Neuronal stem cell (in vitro differentiated cells): ENCODE measurements at places on chromosomes 7 and 10.
A peak's percentile ranks its signal among the peaks of the same experiment; 100 is the strongest.

DNA sequence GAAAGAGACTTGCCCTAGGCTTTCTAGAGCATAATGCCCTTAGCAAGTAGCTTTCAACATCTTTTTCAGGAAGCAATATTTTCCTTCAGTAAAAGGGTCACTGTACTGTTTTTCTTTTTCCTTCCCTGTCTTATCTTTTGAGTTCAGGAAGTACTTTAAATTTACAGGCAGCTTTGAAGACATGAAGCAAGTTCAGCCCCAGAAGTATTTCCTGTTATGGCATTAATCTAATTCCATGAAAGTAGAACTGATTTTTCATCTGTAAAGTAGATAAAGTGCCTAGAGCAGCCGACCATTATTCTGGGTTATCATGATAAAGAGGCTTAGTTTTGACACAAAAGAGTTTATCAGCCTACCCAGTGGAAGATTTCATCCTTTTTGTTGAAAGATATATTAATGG lies 288.2 kb downstream of the ADK start:
- DNase-seq, result no peak

DNA sequence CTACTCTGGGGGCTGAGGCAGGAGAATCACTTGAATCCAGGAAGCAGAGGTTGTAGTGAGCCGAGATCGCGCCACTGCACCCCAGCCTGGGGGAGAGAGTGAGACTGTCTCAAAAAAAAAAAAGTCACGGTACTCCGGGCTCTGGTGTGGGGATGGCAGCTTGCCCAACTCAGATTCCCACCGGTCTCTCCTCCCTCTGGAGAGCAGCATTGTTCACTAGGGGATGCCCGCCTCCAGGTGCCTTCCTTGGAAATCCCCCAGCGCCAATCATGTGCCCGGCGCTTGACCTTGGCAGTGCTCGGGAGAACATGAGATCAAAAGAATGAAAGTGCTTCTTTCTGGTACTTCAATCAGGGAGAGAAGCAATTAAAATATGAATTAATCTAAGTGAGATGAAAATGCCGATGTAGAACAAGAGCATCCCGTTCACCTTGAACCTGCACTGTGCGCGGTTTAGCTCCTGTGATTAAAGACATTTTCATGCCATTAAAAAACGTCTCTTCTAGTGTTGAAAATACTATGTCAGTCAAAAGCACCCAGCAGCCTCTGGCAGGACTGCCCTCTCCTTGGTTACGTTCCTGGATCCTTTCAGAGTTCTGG lies 1127.3 kb upstream of the AUTS2 start:
- DNase-seq, result no peak

DNA sequence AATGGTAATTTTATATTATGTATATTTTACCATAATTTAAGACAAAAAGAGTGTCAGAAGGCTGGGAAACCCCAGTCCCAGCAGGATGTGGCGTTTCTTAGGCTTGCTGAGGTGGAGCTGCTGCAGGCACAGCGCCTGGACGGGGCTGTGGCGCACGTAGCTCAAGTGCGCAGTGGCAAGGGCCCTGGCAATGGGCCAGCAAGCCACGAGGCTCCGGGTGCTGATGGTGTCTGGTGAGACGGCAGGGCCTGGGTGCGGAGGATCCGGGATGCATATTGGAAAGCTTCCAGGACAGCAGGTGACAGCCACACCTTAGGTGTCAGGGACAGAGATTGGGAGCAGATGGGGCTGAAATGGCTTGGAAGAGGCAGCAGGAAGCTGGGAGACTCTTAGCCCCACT lies 37.2 kb downstream of the CLEC2L start:
- DNase-seq, result no peak

GRCh38 chr10:57657164-57657765 lies 610.4 kb downstream of the IPMK start:
- peak; percentile 70 for DNase-seq

DNA sequence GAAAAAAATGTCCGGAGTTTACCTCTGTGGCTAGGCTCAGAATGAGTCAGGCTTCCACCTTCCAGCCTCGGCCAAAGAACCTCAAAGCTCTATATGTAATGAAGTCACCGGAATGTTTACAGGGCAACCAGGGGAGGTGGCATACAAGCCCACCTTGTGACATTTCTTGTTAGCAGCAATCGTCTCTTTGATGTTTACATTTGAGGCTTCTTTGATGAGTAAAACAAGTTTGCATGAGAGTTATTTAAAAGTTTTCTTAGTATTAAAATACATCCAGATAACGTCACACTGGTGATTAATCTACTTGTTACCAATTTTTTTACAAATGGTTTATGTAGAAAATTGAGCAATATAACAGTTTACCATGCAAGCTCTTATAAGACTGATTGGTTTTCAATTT lies 133.1 kb upstream of the ADAM12 start:
- no peak for DNase-seq

- DNase-seq, result no peak
These were observed 313.0 kb downstream of the WDR37 start for GRCh38 chr10:1369197-1369596.

- no peak for DNase-seq
These were observed 39.3 kb downstream of the INSYN2A start for GRCh38 chr10:127157089-127157488.

GRCh38 chr7:95766086-95766485 lies 6.3 kb upstream of the DYNC1I1 start:
- DNase-seq, result no peak

DNA sequence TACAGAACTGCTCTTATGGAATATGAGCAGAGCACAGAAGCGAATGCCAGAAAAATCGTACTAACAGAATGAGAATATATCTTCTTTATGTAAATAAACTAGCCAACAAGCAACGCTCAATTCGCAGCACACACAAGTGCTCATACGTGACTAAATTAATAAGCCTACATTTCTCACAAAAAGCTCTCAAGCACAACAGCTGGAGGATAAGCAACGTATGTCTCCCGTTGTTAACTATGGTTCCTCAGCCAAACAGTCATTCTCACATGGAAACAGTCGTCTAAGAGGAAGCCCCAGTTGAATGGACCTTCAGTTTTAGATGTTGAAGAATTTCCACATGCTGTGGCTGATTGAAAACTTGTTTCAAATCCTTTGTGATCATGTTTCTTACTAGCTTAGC lies 110.4 kb downstream of the PKD1L1 start:
- no peak for DNase-seq

DNA sequence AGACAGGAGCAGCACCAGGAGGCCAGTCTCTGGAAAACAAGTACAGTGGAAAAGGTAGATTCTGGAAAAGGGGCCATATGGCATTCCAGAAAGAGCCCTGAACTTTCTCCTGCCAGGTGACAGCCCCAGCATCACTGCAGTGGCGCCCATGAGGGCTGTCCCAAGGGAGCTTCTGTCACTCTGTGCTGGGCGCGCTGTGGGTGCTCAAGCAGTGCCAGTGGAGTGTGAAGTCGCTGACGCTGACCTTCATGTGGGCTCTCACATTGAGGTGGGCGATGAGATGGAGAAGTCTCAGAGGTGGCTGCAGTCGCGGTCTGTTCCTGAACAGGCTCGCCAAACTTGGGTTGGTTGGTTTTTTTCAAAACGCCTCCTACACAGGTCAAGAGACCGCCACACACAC lies 38.2 kb downstream of the FKBP6 start:
- no peak for DNase-seq

DNA sequence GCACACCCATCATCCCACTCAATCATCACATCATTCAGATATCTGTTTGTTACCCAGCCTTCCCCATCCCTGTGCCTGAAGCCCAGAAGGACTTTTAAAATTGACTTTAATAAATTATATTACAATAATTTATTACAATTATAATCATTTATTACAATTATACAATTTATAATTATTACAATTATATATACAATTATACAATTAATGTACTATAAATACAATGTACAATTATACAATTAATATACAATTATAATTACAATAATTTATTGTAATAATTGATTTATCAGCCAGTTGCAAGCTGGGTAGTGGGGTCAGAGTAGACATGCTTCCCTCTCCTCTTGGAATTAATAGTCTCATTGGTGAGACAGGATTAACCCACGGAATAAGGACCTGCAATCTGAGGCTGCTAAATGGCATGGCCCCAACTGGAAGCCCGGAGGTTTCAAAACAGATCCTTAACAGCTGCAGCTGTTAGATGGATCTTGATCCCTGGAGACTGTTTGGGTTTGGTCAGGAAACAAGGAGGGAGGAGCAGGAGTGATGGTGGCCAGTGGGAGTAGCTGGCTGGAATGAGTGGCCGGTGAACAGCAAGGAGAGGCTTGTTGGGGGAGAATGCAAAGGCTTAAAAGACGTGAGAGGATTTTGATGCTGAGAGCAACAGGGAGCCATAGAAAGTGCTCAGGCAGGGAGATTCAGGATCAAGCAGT lies 402.8 kb upstream of the PODXL start:
- no peak for DNase-seq

DNA sequence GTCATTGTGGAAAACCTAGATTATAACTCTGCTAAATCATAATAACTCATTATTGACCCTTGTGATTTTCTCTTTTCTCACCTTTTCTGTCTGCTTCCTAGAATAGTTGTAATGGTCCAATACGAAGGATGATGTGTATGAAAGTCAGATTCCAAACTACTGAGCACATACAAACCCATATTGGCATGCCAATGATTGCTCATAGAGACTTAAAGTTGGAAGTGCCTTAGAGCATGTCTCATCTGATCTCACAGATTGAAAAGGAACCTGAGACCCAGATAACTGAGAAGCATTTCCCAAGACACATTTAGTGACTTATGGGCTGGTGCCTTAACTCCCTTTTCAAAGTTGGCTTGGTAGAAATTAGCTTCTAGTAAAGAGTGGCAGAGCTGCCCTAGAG lies 594.3 kb downstream of the REEP3 start:
- DNase-seq, result no peak

- DNase-seq, result no peak
These were observed 35.5 kb downstream of the CALML3 start for GRCh38 chr10:5560142-5560816.

- DNase-seq, result no peak
These were observed 40.4 kb downstream of the NPVF start for GRCh38 chr7:25187932-25188331.
